ENCODE measurements at places on chromosomes 16 and 17.

DNA sequence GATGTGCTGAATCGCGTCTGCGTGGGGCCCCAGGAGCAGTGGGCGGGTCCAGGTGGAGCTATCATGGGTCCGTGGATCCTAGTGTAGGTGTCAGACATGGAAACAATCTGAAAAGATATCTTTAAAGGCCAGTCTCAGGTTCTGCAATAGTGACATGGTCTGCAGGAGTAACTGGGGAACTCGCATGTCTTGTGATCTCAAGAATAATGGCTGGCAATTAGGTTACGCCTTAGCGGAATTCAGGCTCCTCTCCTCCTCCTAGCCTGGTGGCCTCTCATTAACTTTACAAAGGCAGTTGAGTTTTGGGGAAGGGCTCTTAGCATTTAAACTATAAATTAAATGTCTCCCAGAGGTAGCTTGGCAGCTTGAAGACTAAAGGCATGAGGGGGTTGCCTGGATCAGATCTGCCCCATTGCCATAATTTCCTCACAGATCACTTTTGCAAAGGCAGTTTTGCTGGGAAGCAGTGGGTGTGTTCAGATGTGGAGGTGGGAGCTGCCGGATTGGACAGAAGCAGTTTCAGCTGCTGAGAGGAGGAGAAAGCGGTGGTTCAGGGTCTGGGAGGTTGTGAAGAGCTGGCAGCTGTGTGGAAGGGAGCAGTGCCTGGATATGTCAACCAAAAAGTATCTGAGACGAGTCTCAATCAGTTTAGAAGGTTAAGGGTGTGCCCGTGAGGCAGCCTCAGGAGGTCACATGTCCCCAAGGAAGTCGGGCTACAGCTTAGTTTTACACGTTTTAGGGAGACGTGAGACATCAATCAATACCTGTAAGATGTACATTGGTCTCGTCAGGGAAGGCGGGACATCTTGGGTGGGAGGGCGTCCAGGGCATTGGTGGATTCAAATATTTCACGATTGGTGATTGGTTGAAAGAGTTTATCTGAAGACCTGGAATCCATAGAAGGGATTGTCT lies 2.7 kb downstream of the TBCD start:
- no peak for DNase-seq

DNA sequence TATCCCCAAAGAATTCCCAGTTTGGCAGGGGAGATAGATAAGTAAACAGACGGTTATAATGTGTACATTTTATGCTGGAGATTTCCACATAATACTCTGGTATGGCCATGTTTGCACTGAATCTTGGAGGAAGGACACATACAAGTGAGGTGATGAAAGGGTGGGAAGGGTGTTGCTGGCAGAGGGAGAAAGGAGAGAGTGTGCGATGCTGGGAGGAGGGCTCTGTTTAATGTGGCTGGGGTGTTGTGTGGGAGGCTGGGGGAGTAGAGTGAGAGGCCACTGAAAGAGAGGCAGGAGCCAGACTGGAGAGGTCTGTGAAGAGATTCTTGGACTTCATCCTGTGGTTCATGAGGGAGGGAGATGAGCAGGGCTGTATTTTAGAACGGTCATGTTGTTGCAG lies 87.6 kb downstream of the SPACA3 start:
- DNase-seq = no peak

DNA sequence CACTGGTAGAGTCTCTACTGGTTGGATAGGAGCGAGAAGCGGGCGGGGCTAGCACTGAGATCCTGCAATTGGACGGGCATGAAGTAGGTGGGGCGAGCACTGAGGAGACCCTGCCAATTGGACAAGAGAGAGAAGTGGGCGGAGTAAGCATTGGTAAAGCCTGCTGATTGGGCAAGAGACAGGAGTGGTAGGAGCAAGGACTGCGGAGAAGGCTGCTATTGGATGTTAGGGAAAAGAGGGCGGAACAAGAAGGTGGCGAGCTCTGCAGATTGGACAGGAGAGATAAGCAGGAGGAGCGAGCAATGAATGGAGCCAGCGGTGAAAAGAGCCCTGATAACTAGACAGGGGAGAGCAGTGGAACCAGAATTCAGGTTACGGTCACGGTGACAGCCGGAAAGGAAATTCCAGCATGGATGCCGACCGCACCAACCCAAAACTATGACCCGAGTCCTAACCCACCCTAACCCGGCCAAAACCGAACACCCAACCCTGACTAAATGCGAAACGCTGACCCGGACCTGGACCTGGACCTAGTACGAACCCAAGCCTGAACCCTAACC lies 4.8 kb downstream of the SCGB1C2 start:
- peak; percentile 52 for DNase-seq

DNA sequence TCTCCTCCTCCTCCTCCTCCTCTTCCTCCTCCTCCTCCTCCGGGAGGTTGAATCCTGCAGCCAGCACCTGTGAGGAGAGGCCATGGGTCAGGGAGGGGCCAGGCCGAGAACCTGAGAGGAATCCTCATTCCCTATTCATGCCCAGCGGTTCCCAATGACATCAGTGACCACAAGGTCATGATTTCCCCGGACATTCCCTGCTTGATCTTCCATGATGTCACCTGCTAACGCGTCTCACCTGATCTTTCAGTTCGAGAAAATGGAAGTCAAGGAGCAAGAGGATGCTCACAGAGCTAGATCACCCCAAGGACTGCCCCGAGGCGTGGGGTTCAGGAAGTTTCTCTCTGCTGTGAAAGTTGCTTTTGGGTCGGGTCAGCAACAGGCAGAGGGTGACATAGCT lies 5.4 kb downstream of the APOBR start:
- no peak for DNase-seq

GRCh38 chr16:84875846-84876245 lies 56.1 kb downstream of the CRISPLD2 start:
- no peak for DNase-seq

DNA sequence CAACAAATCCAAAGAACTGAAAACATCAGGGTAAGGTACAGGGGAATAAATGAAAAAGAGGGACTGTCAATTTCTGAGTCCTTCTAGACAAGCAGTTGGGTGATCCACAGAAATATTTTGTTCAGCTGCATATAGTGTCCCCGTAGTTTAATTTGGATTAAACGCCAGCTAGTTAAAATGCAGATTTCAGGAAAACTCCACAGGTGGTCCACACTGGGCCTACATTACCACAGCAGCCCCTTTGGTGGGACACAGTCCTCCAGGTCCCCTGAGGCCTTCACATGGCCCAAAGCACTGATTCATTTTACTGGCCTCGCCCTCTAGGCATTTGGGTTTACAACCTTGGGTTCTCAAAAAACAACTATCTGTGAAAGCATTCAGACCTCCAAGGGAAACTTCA lies 4.6 kb downstream of the ARHGAP17 start:
- DNase-seq = peak; percentile 43

DNA sequence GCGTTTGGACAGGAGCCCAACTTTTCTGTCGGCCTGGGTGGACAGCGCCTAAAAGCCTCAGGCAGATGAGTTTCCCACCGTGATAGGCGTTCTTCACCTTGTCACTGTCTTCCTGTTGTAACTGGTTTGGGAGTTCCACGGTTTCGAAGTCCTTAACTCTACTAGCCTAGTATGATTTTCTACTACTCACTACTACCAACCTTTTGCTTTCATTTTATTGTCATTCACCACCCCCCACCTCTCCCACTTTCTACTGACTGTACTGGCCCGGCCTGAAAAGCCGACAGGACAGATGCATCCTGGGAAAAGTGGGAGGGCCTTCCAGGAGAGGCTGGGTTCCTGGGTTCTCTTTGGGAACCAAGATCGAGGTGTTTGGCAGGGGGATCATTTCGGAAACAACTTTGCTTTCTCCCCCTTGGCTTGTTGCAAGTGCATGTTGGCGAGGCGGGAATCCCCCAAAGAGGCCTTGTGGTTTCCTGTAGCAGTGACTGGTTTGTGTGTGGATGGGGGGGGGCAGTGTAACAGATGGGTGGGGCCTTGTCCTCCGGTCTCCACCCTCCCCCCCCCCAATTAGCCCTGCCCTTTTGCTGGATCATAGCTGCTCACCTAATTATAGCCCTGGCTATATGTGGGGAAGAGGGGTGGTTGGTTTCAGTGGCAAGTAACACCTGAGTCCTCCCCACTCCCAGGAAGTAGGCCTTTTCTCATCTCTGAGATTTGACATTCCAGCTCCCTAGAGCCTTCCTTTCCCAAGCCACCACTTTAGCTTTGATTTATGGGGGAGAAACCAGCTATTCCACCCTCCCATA lies 1.4 kb downstream of the EIF5A start:
- DNase-seq = peak; percentile 88

GRCh38 chr17:48102798-48103715 lies 1.8 kb upstream of the CBX1 start:
- DNase-seq = no peak
